ENCODE measurements at places on chromosomes 2 and 18. TPM values are rescaled to one million over a fixed set of nuclear protein-coding genes. Genes with fewer than 3 reads are reported as not detected.

DNA sequence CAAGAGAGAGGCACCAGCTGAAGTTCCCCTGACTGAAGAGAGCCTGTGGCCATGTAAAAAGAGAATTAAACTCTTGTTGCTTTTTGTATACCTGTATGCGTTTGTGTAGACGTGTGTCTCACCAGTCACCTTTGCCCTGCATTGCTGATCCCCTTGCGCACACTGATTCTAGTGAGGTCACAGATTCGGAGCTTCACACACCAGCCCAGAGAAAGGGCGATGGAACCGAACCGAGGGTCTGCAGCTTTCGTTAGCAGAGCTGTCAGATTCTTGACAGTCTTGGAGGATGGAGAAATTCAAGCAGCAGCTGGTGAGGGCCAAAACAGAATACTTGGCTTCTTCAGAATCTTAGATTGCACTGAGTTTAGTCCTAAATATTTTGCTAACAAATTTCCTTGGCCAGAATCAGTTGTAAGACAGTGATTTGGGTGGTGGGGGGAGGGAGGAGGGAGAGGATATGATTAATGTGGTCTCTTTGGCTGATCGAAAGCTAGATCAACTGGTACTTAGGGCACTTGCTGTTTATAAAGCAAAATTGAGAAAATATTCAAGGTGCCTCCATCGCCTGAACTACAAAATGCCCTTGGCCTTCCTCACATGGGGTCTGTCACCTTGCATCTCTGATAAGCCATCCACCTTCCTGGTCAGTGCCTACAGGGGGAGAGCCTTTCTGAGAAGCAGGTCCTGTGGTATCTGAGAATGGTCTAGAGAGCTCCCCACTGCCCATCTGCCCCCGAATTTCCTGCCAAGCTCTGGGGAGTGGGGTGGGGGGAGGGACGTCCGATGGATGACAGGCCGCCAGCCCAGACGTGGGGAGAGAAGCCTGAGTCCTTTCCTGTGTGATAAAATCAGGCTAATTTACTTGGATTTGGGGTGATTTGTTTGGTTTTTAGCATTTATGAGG lies 123.5 kb downstream of the CABLES1 start:
- DNase-seq: no peak

DNA sequence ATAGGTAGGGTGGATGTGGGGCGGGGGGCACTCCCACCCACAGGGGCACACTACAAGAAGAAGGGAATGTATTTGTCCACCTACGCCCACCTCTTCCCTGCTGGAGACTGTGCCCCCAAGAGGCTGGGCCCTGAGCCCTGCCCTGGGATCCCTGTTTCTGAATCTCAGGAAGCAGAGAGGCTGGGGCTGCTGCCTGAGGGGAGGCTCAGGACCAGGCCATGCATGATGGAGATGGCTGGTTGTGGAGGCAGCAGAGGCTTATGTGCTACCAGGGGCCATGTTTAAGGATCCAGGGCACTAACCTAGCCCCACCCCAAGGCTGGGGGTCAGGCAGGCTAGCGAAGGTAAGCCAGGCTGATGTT lies 81.1 kb upstream of the OTOF start:
- DNase-seq: no peak

GRCh38 chr2:190791976-190792575 lies 88.5 kb upstream of the GLS start:
- no peak for DNase-seq

- no peak for DNase-seq
These were observed 99.7 kb upstream of the CAVIN2 start for GRCh38 chr2:191946471-191947182.

The FIGN gene
- total RNA-seq: 12.4 TPM

The LRRTM4 gene
- total RNA-seq: 8.1 TPM
